ENCODE measurements at places on chromosomes 2 and 18.

DNA sequence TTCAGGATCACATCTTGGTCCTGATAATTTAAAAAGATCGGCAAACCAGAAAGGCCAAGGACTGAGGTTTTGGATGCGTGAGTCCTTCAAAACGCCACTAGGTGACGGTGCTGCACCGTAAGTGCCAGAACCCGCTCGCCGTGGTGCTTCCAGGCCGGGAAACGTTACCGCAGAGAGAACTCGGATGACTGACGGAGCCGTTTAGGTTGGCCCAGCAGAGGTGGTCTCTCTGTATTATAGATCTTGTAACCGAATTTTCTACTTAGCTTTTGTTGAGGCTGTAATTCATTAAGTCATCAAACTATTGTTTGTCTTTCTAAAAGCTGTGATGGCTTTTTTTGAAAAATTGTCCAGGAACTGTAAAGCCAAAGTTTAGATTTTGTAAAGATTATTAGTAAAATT is 39.8 kb upstream of the ADCYAP1 start:
- DNase-seq: peak; percentile 84

- peak; percentile 20 for DNase-seq
These were observed 208.4 kb upstream of the COL3A1 start for GRCh38 chr2:188765522-188766470.

DNA sequence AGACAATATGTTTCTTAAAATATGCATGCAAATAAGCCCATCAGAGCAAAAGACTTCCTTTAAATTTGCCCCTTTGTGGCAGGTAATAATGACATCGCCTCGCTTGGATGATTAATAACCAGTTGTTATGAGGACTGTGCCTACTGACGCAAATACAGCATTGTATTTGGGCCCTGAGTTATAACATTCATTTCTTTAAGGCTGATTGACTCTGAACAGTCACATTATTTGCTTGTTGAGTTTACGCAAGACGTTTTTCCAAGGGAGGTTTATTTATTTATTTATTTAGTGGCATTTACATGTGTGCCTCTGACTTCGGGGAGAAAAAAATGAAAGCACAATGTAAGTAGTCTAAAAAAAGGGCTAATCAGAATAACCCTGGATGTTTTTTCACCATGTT is 88.3 kb downstream of the SLC8A1 start:
- no peak for DNase-seq

DNA sequence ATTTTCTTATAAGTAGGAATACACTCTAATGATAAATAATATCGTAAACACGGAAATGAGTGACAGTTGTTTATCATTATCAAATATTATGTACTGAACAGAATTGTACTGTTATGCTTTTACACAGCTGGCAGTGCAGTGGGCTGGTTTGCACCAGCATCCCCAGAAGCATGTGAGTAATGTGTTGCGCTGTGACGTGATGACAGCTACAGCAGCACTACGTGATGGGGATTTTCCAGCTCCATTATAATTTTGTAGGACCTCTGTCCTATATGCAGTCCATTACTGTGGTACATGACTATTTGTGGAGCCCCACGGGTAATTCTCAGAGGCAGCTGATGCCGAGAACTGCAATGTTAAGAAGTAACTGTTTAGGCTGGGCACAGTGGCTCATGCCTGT is 77.3 kb upstream of the ATG16L1 start:
- no peak for DNase-seq

DNA sequence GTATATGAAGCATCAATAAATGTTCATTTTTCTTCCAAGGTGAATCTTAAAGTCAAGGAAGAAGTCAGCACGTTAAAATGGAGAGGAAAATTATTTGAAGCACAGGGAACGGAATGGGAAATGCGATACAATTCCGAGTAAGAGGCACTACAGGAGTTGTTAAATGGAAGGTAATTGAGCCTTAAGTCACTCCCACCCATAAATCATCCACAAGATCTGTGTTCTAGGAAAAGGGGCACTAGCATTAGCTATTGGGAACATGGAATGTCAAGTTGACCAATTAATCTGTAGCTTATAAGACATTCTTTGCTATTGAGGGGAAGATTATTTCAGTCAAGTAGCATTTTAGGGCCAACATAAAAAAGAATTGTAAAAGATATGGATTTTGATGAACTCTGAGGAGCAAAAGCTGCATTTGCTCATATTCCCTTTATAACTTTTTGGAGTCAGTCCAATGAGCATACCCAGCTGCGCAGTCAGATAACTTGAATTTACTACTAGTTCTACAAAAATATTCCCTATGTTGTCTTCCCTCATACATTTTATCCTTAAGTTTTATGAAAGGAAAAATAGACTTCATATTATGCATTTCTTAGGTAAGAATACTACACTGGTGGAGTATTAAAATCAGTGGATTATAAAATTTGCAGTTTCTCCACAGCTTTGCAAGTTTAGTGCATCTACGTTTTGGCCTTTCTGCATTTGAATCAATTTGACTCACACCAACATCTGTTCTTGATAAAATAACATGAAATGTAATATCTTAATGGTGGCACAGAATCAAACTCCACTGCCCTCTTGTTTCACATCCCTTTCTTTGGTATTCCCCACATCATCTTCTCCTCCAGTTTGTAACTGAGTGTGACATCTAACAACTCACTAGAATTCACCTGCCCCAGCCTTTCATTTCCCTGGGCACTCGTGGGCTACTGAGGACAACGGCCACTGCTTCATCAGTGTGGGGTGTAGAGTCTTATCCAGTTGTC is 95.6 kb downstream of the SP3 start:
- DNase-seq: no peak
